ENCODE measurements at places on chromosomes 1 and 21. TPM values are rescaled to one million over a fixed set of nuclear protein-coding genes. Genes with fewer than 3 reads are reported as not detected.

GRCh38 chr1:184956999-184957700 lies 17.2 kb downstream of the NIBAN1 start:
- DNase-seq: no peak

DNA sequence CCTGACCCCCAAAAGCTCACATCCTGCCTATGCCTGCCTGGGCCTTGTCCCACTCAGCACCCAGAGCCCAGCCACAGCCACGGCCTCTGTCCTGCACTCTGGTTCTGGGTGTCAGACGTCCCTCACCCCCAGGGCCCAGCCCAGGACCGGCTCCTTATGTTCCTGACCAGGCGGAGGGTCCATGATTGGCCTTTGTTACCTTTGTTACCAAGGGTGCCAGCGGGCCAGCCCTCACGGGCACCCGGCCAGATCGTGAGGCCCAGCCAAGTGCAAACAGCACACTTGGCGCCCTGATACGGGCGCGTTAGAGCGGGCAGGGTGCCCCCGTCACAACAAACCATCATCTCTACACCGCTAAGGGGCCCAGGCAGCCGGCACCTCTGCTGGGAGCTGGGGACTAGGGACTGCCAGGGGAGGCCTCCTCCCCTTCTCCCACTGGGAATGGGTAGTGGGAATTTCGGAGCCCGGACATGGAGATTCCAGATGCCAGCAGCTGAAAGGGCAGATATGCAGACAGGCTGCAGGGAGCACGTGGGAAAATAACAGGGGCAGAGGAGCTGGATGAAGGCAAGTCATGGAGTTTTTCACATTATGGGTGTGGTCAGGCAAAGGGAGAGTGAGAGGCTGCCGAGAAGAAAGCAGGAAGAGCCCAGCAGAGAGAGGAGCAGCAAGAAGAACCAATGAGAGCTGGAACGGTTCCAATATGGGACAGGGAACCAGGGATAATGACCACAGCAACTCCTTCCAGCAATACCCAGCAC lies 22.1 kb downstream of the HSPG2 start:
- no peak for DNase-seq

- DNase-seq: no peak
These were observed 1.0 kb upstream of the IER5 start for GRCh38 chr1:181087400-181087901.

DNA sequence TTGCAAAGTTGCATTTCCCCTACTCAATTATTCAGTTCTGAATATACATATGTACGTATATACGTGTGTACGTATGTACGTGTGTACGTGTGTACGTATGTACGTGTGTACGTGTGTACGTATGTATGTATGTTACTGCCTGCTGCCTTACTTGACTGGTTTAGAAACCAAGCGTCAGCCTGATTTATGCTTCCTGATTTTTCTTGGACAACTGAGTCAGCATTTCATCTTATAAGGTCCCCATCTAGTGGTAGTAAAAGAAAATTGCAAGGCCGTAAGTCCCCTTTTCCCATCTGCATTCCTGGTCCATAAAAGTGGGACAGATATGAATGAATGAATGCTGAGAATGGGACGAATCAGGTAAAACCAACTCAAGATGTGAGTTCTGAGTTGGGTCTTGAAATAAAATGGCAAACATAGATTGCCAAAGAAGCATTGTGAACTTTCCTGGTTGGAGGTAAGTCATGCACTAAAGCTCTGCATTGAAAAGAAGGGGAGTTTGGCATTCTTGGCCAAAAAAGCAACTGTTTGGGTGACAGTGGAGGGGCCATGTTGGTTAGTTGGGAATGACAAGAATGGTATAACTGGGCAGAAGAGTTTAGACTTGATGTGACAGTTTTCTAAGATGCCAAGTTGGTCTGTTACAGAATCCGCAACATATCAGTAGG lies 76.4 kb upstream of the DNAH14 start:
- DNase-seq: no peak

- no peak for DNase-seq
These were observed at the start of gene CTSS for GRCh38 chr1:150765296-150765976. Gene CTSS, minus strand, starts transcription at chr1:150765778. Its CDS starts 1,015 bp downstream, at chr1:150764763.

- no peak for DNase-seq
These were observed 69.4 kb upstream of the VAV3 start for GRCh38 chr1:108034396-108034795.

GRCh38 chr1:2256435-2257244 lies 28.5 kb downstream of the SKI start:
- DNase-seq: no peak

- no peak for DNase-seq
These were observed 75.2 kb downstream of the AXDND1 start for GRCh38 chr1:179440971-179441370.

UTS2 gene
- not detected for polyA plus RNA-seq

WNT2B gene
- polyA plus RNA-seq: 0.60 TPM

SCCPDH gene
- polyA plus RNA-seq: 6.2 TPM

HLX gene
- polyA plus RNA-seq: 0.17 TPM

ASPM gene
- polyA plus RNA-seq: 3.3 TPM
